ENCODE measurements at places on chromosomes 2 and 18.

DNA sequence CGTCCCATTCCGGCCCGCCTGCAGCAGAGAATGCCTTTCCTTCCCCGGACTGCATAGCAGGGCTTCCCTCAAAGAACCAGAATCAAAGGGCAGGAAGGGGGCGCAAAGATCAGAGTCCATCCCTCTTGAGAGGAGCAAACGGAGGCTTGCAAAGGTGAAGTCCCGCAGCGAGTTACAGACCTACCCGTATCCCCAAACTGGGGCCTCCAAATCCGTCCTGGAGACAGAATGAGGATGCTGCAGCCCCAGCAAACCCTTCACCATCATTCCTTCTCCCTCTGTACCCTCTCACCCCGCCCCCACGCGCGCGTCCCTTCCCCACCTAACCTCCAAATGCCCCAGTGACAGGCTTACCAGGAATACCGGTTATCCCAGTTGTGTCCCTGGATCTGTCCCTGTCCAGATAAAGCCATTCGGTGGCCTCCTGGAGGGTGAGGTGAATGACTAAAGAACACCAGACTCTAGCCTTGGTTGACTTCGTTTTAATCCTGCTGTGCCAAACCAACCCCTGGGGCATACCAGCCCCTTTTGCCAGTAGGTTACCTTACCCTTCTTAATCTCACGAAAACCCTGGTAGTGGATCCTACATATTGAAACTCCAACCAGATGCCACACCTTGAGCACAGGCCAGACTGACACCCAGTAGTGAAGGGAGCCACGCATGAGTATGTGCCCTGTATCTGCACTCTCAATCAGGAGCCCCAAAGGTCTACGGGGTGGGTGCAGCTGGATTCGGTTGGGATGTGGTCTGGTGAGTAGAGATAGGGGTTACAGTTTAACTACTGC is 961 bp upstream of the SLC40A1 start:
- no peak for DNase-seq

DNA sequence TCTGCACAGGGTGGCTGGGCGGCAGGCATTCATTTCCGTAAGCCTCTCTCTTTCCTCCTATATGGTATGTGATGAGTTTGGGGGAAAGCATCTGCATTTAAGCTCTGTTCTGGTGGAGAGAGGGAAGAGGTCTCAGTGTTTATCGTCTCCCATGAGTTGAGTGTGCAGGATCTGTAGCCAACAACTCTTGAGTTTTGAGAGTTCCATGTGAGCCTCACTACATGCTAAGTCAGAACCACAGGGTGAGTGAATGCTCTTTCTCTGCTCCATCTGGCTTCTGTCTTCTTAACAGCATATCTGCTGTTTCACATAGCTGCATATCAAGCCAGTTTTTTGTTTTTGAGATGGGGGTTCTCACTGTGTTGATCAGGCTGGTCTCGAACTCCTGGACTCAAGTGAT is 22.7 kb downstream of the RAB31 start:
- no peak for DNase-seq

DNA sequence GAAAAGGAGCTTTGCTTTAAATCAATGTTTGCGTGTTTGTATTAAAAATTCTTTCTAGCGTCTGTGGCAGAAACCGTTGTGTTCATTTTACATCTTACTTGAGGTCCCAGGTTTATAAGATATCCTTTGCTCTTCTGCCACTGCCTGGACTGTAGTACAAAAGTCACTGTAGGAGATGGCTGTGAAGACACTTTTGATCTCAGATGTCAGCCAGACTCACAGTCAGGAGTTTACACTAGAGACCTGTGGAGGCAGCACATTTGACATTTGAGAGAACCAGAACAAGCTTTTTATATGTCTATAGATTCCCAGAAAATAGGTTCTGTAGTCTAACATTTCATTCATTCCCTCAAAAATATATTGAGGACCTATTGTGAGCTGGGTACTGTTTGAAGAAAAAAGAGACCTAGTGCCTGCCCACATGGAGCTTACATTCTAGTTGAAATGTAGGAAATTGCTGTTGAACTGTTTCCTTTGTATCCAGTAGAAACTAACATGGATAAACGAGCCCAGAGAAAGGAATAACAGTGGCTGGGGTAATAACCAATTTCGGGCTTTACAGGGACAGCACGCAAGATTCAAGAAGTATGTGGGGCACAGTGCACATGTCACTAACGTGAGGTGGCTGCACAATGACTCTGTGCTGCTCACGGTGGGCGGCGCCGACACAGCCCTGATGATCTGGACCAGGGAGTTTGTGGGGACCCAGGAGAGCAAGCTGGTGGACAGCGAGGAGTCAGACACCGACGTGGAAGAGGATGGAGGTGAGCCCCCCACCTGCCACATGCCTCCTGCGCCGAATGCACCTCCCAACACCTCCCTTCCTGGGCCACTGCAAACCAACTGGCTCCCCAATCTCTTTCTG is 122.3 kb downstream of the RTN4 start:
- no peak for DNase-seq

DNA sequence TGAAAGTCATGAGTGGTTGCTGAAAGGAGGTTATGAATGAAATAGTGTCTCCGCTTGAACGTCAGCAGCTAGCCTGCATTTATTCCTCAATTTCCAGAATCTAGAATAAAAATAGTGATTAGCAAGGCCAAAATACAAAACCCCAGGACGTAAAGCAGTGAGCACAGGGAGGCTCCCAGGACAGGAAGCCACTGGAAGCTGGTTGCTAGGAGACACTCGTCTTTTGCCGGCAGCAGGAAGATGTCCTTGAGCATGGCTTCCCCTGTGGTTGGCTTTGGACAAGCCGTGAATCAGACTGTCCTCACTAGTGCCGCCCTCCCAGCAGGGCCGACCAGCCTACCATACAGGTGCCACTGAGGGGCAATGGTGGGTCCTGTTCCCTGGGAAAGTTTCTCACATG is 374.4 kb downstream of the MTX2 start:
- DNase-seq, result peak; percentile 30

- no peak for DNase-seq
Observed at GRCh38 chr2:147135376-147135775, 709.5 kb upstream of the ACVR2A start.

GRCh38 chr2:96526101-96526591 is 10.4 kb upstream of the ARID5A start:
- DNase-seq, result no peak

GRCh38 chr18:46542545-46542944 is 114.5 kb downstream of the LOXHD1 start:
- no peak for DNase-seq

GRCh38 chr18:46431522-46432171 is 225.4 kb downstream of the LOXHD1 start:
- DNase-seq, result no peak

- no peak for DNase-seq
Observed at GRCh38 chr2:180597179-180597578, 383.2 kb upstream of the UBE2E3 start.

DNA sequence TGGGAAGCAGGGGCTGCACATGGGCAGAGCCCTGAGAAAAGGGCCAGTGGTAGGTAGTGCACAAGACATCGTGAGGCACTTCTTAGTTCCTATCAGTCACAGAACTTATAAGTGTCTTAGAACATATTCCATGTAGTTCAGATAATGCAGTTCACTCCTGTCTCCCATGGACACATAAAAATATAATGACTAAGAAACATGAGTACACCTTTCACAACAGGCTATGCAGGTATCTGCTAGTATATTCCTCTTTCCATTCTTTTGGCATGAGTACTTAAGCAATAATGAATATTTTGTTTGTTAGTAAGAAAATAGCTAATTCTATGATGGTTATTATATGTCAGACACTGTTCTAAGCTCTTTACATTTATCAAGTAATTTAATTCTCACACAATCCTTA is 808.4 kb downstream of the BCL11A start:
- no peak for DNase-seq

DNA sequence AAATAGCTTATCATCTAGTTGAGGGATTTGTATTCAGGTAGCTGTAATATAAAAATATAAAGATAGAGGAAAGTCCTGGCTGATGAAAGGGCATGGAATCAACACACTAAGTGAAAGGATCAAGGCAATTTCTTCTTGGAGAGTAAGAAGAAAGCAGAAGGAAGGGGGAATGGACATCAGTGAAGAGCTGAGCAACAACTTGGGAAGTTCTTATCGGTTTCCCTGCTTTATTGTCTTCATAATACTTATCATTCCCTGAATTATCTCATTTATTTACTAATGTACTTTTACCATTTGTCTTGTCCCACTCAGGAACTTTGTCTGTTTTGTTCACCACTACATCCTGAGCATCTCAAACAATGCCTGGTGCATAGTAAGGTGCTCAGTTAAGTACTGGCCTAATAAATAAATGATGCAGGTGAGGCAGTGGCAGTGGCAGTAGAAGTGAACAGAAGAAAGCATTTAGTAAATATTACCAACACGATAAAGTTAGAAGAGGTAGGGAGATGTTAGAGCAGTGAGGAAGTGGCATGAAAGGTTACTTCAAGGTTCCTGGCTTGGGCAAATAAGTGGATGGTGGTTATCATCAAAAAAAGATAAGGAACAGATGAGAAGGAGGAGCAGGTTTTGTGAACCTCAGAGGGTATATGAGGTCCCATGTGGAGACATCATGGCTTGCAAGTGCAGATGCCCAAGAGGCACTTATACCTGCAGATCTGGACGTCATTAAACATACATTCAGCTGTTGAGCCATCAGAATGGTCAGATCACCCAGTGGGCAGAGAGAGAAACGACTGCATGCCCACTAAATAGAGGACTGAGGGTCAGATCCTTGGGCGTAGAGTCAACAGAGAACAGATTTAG is 217.8 kb downstream of the TMEM247 start:
- no peak for DNase-seq

- DNase-seq, result no peak
Observed at GRCh38 chr18:26579941-26580618, 31.7 kb upstream of the KCTD1 start.
